ENCODE measurements at places on chromosomes 2 and 18. TPM values are rescaled to one million over a fixed set of nuclear protein-coding genes. Genes with fewer than 3 reads are reported as not detected.

The IL37 gene
- not detected for total RNA-seq

The TMEM163 gene
- 0.12 TPM for total RNA-seq

The C1GALT1C1L gene
- total RNA-seq: not detected

The NT5C1B gene
- total RNA-seq: not detected

The ELOA2 gene
- total RNA-seq: not detected

The TRIM43 gene
- total RNA-seq: not detected

The CCDC148 gene
- total RNA-seq: 2.4 TPM

The ODC1 gene
- 85.3 TPM for total RNA-seq

The SF3B6 gene
- total RNA-seq: 105 TPM

The COLEC11 gene
- total RNA-seq: not detected

The SERPINB4 gene
- not detected for total RNA-seq

The MAP3K19 gene
- not detected for total RNA-seq

The DOCK10 gene
- total RNA-seq: 7.7 TPM

GRCh38 chr2:188966079-188966571 is 8.0 kb upstream of the COL3A1 start:
- DNase-seq: peak; percentile 57

- no peak for DNase-seq
Observed at GRCh38 chr2:138390316-138390945, 111.1 kb upstream of the SPOPL start.

DNA sequence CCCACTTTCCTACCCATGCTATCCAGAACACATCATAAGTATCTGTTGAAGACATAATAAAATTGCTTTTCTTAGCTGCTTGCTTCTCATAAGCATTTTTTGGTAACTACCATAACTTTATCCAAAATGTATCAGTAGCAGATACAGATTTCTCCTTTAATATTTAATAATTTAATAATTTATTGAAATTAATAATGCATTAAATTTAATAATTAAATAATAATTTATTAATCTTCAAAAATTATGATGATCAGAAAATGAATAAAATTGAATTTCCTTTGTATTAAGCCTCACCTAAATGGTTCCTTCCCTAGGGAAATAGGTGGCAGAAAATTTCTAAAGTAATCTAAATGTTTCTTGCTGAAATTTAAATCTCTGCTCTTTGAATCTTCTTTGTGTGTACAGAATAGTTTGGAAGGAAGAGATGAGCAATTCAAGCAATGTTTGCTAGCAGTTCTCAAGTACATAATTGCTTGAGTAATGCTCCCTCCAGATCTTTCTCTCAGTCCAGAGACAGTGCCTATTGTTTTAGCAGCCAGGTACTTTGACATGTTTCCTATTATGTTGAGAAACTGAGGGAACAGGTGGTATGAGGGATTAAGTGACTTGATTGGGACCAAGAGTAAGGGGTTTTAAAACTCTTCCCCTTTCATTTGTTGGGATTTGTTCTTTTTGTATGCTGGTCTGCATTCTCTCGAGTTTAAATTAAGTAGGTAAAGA is 123.1 kb upstream of the CYP26B1 start:
- no peak for DNase-seq

- no peak for DNase-seq
Observed at GRCh38 chr2:239164335-239164871, 236.4 kb downstream of the HDAC4 start.

DNA sequence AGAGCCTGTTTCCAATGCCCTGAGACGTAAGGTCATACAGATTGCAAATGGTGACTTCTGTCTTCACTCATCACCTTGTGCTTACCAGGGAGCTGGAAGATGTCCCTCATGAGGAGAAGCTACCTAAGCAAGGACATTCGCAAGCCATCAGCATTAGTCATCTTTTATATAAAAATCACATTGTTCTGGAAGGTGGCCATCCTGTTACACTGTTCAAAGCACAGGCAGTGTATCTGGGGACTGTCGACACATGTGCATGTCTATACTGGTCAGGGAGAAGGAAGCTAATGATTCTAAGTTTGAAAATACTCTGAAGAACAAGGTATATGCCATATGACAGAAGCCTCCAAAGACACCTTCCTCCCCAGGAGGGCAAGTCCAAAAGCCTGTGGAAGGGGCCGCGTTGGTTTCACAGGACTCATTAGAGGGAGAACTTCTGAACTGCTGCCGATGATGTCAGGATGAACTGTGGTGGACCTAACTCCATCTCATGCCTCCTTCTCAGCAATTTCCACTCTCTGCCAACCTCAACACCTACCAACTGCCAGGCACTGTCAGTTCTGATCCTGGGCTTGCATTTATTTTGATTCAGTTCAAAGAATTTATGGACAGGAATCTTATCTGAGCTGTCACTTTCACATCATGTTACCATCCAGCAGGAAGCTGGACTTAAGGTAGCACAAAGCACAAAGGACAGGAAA is 39.4 kb downstream of the DNER start:
- no peak for DNase-seq

GRCh38 chr2:238408615-238409340 is 17.9 kb upstream of the ASB1 start:
- DNase-seq: no peak

DNA sequence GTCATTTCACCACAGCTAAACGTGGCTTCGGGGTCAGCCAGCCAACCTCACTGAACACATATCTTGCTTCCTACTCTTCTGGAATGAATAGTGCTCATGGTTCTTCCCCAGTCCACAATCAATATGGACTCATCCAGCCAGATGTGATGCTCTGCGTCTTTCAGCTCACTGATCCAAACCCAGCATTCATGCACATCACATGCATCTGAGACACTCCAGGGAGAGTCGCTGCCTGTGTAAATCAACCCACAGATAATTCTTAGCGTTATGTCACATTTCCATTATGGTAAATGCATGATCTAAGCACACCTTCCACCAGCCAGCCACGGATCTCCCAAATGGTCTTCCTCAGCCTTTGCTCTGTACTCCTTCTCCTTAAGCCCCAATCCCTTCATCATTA is 306.7 kb upstream of the CHAC2 start:
- DNase-seq: no peak

DNA sequence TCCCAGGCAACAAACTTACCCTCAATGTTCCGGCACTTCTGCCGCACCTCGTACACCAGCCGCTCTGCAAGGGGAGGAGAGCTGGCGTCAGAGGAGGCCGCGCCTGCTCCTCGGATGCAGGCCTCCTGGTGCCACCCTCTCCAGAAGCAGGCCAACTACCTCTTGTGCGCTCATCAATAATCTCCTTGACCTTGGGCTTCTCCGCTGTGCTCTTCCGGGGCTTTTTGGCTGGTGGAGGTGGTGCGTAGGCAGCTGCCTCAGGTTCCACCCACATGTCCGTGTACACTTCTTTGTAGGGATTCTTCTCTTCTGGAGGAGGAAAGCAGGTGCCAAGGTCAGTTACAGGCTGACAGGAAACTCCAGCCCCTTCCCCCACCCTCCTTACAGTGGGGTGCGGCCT is 77.6 kb upstream of the POMC start:
- no peak for DNase-seq

DNA sequence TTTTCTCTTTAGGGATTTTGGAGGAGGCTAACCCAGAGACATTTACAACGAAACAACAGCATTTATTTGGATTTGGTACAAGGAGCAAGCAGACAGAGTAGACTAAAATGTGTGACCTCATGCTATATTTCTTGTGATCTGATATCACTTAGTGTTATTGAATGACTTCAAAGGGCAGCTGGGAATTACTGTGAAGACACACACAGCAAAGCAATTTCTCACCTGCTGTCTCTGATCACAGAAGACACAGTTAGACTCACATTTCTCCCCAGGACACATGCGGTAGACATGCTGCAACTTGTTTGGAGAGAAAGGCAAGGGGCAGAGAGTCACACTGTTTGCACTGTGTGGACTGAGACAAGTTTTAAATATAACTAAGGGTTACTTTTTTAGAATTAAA is 67.5 kb downstream of the LTBP1 start:
- DNase-seq: no peak

DNA sequence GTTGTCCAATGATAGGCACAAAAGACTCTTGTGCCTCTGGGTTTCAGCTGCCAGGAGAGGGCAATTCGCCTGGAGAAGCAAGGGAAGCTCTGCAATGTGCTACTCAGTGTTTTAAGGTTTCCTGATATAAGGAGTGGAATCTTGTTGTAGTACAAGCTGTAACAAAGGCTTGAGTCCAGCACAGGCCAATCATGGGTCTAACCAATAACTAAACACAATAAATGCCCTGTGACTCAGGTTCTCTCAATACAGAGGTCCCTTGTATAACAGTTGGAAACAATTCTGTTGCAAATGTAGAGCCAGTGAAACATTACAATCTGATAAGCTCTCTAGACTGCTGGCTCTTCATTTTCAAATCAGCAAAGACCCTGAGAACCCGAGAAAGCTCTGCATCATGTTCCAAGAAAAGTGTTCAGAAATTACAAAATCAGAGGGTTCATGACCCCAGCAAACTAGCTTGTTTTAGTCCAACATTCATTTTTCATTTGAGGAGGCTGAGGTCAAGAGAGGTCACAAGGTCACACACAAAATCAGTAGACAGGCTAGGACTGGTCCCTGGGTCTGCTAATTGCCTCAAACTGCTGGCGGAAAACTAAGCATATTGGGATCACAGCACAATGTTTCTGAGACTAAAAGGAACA is 59.0 kb upstream of the DNMT3A start:
- DNase-seq: no peak

DNA sequence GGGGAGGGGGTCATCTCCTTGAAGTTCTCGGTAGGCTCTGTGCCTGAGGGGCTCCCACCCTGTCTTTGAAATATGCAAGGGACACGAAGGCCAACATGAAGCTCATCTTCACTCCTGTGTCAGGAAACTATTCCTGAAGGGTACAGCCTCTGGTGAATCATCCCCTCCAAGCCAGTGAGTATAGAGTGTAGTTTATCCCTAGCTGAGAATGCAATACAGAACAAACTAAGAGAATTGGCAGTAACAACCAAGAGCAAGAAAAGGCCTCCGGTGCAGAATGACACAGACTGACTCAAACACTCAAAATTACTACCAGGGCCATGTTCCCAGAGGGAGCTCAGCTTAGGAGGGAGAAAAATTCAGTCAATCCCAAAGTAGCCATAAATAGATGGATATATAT is 413.3 kb downstream of the BCL11A start:
- DNase-seq: no peak

DNA sequence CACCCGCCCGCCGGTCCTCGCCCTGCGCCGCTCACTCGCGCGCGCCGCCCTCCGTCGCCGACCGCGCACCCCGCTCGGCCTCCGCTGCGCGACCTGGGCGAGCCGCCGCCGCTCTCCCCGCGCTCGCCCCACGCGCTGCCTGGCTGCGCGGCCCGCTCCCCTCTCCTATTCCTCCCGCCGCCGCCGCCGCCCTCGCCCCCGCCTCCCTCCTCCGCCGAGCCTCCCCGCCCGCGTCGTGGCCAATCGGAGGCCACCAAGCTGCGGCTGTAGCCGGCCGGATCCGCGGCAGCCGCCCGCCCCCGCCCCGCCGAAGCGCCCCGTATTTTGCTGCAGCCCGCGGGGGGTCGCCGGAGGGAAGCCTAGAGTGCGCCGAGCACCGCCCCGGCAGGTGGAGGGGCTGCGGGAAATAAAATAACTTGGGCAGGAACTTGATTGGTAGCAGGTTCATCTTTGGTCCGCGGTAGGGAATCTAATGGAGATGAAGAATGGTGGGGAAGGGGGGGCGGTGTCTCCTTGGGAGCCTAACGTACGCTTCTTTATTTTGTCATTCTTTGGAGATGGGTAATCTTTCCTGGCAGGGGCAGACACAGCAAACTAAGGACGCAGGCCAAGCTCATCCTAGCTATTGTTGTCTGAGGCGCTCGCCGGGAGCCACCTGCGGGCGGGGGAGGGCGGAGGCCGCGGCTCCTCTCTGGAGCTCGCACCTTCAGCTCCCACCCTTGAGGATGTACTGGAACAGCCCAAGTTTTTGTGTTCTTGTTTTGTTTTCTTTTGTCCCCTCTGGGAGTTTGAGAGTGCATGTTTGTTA is 1.1 kb upstream of the CDH2 start:
- DNase-seq: peak; percentile 47

GRCh38 chr2:191478799-191479679 is 198.9 kb upstream of the NABP1 start:
- DNase-seq: peak; percentile 70

GRCh38 chr2:217599906-217600305 is 402.9 kb downstream of the TNS1 start:
- DNase-seq: peak; percentile 9

DNA sequence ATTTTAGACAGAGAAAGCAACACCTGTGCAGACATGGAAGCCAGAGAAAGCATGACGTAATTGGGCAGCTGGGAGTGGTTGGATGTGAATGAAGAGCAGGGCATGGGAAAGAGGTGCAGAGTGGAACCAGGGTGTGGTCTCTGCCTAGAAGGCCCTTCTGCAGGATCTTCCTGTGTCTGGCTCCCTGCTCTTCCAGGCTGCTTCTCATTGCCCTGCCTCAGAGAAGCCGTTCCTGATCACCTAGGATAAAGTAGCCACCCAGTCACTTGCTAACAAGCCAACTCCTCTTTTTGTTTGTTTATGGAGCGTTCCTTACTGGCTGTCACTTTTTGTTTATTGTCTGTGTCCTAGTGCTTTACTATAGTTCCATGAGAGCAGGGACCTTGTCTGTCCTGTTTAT is 28.5 kb downstream of the GALNT1 start:
- DNase-seq: no peak

- no peak for DNase-seq
Observed at GRCh38 chr18:52391810-52392559, 52.0 kb downstream of the DCC start.

DNA sequence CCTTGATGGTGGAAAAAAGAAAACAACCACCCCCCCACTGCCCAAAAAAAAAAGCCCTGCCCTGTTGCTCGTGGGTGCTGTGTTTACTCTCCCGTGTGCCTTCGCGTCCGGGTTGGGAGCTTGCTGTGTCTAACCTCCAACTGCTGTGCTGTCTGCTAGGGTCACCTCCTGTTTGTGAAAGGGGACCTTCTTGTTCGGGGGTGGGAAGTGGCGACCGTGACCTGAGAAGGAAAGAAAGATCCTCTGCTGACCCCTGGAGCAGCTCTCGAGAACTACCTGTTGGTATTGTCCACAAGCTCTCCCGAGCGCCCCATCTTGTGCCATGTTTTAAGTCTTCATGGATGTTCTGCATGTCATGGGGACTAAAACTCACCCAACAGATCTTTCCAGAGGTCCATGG is 28.0 kb downstream of the MAL start:
- DNase-seq: no peak

- no peak for DNase-seq
Observed at GRCh38 chr18:42756214-42756613, 359.3 kb downstream of the RIT2 start.

Measured in astrocyte (in vitro differentiated cells and primary cell).